Activated CD4-positive, alpha-beta T cell treated with anti-CD3 and anti-CD28 coated beads, Interleukin-2, amount 50 U/mL, for 24 hours (primary cell): ENCODE measurements at places on chromosomes 12 and 14.
A peak's percentile ranks its signal among the peaks of the same experiment; 100 is the strongest.

- no peak for DNase-seq
Measured at GRCh38 chr12:131091976-131092691, 138.4 kb downstream of the ADGRD1 start.

DNA sequence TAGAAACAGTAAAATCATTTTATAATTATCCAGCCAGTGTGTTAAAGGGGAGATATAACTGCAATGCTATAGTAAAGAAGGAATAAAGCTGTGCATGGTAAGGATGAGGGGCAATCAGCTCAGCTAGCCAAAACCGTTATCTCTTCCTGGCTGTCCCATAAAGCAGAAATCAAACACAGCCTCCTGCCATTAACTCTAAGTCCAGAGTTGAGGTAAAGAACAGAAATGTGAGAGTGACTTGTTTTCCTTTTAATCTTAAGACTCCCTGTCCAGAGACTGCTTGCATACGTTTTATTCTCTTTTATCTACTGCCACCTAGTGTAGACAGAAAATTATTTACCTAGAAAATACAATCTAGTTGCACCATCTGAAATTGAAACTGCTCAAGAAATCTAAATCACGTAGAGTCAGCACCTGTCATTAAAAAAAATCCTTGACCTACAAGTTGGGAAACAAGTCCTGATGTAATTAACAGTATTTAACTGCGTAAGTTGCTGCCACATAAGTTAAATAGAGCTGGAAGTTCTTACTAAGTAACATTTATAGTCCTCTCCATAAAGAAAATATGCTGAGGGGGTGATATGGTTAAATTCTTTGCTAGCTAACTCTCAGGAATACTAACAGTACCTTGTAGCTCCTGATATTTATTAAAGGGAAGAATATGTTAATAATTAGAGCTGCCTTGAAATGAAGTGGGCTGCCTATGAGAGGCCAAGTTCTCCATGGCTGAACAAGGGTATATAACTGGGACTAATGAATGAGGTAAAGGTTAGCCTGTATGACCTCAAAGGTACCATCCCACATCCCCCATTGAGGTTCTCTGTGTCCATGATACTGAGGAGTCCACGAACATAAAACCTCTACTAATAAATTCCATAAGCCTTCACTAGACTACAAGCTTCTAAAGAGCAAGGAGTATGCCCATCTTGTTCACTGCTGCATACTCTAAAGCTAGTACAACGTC is 62.7 kb downstream of the GALNT4 start:
- no peak for DNase-seq

DNA sequence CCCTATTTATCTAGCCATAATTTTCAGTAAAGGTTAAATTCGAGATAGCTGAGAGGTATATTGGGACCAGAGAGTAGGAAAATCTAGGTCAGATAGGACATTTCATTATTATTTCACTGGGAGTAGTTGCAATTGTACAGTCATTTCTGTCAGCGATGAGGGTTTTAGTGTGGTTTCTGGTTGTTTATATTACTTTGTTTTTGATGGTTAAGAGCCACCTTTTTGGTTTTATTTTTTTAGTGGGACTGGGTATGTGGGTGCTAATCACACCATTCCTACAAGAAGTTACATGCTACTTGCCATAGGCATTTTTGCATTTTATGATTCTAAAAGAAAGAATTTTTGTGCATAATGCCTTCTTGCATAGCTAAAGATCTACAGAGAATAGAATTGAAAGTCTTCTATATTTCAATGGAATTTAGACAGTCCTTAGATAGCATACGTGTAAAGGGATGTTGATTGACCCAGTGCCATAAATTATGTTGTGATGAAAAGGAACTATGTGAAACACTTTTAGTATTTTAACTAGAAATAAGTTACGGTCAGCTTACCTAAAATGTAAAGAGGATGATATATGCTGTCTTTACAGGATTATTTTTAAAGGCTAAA is 85.2 kb downstream of the KTN1 start:
- no peak for DNase-seq

DNA sequence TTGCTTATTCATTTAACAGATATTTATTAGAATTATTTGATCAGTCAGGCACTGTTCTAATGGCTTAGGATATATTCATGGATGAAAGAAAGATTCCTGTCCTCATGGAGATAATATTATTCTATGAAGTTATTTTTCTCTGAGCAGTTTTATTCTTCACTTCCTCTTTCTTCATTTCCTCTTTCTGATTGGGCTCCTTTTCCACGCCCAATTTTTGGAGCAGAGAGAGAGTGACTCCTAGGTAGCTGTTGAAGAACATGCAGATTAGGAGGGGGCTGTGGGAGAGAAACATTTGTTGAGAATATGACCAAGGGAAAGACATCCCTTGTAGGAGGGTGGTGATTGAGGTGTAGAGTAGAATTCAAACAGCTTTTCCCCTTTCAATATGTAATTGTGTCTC is 6.0 kb upstream of the YARS2 start:
- DNase-seq: no peak

- no peak for DNase-seq
Measured at GRCh38 chr12:53811606-53812005, 59.8 kb upstream of the CISTR start.

- DNase-seq: no peak
Measured at GRCh38 chr14:103634156-103634555, 5.1 kb downstream of the KLC1 start.

GRCh38 chr12:124171231-124171979 is 123.5 kb upstream of the RFLNA start:
- no peak for DNase-seq

DNA sequence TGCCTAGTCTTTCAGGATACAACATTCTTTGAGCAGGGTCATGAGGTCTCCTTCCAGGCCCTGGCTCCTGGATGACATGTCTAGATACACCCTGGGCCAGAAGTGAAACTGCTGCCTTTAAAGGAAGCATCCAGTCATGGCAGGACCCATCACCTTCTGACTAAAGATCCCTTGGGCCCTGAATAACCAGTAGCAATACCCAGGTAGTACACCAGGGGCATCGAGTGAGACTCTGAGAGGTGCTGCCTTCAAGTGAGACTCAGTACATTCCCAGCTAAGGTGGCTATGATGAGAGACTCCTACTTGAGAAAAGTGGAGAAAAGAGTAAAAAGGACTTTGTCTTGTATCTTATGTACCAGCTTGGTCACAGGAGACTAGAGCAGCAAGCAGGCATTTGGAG is 23.5 kb downstream of the OR6C68 start:
- no peak for DNase-seq

DNA sequence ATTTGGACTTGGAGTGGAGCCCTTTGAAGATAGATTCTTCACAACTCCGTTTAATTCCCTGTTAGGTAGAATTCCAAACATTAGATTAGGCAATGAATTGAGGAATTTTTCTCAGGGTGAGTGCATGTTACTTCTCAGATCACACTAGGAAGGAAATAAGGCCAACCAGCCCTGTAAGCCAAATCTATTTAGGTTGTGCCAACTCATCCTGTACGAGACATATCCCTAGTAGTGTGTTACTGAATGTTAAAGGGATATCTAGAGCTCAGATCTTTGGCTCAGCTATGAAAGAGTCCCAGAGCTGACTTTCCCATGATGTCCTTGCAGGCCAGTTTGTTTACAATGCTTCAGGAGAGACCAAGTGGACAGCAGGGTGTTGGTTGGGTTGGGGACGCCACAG is 45.6 kb downstream of the GPHB5 start:
- DNase-seq: no peak

- DNase-seq: no peak
Measured at GRCh38 chr12:115697340-115697739, 580.2 kb downstream of the MED13L start.

DNA sequence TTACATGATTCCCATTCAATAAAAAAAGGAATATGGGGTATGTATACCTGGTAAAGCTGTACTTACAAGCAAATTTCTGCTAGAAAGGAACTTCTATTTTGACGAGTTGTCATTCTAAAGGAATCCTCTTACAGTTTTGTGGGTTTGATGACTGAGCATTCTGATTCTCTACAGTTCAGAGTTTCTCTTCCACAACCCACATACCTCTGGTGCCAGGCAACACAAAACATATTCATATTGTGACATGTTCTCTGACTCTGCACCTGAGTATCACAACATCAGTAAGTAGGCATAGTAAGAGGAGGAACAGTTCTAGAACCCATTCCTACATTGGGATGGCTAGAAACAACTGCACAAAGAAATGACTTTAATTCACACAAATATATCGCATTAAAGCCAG is 636.6 kb downstream of the MED13L start:
- DNase-seq: no peak

- no peak for DNase-seq
Measured at GRCh38 chr12:85278598-85279448, 1.2 kb upstream of the ALX1 start.

- no peak for DNase-seq
Measured at GRCh38 chr12:26813812-26814211, 19.2 kb downstream of the ITPR2 start.

GRCh38 chr12:22396253-22396652 is 61.7 kb upstream of the ST8SIA1 start:
- no peak for DNase-seq

DNA sequence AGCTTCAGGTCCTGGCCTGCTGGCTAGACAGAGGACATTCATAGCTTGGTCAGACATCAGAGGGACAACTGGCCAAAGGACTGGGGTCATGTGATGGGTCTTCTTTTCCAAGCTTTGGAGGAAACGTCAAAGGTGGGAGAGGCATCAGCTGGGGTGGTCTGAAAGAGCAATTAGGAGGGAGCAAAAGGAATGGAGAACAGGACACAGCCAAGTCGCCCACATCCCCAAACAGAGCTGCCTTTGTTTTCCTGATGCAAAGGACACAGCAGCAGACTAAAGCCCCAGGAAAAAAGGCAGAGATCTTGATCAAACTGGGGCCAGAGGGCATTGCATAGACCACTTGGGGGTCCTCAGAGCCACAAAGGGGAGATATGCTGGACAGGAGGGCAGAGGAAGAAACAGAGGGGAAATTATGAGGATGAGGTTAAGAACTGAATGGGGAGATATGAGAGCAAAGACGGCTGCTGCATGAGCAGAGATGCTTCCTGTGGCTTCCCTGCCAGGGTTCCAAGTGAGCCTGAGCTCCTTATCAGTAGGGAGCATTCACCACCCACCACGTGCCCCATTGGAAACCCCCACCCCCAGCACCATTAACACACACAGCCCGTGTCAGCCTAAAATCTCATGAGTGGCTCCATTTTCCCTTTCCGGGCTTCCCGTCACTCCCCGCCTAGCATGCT is 62.4 kb downstream of the ANO2 start:
- DNase-seq: no peak

- no peak for DNase-seq
Measured at GRCh38 chr14:100910888-100911664, 7.6 kb upstream of the RTL1 start.

- DNase-seq: peak; percentile 33
Measured at GRCh38 chr14:67704484-67705089, 2.9 kb downstream of the RDH12 start.

- no peak for DNase-seq
Measured at GRCh38 chr12:25962932-25963525, 4.5 kb downstream of the RASSF8 start.

DNA sequence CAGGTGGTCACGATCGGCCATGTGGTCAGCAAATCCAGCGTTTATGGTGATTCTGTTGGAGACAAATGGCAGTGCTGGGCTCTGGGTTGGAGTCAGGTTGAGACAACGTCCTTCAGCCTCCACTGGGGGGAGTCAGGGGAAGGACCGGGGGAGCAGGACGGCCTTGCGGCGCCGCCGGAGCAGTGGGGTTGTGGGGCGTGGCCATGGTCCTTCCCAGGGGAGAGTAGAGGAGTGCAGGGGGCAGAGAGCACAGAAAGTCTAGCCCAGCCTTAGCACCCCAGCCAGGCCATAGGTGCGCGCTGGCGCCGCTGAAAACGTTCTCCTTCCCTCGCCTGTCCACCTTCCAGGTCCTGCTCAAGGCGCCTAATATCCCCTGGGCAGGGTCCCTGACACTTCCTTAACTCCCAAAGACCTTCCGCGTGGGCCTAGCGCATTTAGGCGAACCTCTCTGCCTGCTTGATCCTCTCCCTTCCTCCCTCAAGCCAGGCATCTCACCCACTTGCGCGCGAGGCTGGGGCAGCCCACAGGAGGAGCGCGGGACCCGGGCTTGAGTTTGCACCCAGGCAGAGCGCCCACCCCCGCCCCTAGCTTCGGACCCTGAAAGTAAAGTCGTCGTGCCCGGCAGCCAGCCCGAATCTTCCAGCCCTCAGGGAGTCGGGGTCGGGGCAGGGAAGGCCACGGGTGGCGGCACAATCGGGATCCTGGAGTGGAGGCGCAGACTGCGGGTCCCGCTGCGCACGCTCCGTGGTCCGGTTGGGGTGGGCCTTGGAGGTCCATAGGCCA is 3.1 kb upstream of the KIF26A start:
- no peak for DNase-seq

GRCh38 chr12:57157588-57158173 is 10.3 kb upstream of the LRP1-AS start:
- no peak for DNase-seq

GRCh38 chr12:82996168-82996812 is 309.6 kb downstream of the TMTC2 start:
- DNase-seq: no peak

DNA sequence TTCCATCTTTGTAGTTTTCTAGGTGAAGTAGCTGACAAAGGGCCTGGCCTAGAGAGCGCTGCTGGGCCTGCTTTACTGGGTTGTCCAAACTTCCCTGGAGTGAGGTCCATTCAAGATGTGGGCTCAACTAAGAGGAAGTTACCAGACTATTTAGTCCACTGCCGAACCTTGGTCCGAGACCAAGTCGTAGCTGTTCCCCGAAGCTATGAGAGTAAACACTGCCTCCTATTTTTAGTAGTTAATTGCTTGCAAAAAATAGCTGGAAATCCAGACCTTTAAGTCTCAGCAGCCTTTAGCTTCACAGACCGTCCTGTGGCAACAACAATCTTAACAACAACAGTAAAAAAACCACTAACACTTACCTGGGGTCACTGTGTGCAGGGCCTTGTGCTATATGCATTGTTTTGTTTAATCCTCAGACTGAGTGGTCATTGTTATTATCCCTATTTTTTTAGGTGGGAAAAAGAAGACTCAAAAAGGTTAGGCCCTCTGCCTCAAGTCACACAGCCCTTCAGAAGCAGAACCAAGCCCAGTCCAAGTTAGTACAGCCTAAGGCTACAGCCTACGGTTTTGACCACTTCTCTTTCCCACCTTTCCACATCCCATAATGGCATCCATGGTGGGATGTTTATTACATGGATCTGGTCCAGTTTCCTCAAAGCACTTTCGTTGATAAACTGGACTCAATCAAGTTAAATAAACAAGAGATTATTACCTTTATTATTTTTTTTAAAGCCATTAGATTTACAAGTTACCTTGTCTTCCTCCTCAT is 30.6 kb downstream of the SOCS2 start:
- DNase-seq: no peak

DNA sequence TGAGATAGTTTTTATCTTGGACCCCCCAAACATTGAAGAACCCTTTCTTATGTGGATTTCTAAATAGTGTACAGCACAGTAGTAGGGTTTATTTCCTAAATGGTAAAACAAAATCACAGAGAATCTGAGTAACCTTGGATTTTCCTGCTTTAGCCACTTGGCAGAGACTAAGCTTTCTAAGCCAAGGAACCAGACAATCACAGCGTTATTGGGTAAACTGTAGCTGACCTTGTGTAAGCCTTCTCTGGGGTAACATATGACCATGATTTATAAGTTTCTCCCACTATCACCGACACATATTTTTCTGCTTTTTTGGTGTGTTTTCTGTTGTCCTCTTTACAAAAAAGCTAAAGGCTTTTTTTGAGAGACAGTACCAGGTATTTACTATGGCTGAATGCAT is 136.3 kb upstream of the PZP start:
- DNase-seq: no peak
